ENCODE measurements at places on chromosomes 12 and 14.

GRCh38 chr12:86256163-86256562 lies at the start of gene MGAT4C:
Gene MGAT4C (minus strand): TSS chr12:86256391.
- DNase-seq = no peak

- DNase-seq = no peak
These were observed 7.2 kb upstream of the FNTB start for GRCh38 chr14:64979336-64980074.

- DNase-seq = no peak
These were observed 63.6 kb downstream of the TTLL5 start for GRCh38 chr14:75724414-75725204.

- DNase-seq = no peak
These were observed 1607.1 kb upstream of the SEL1L start for GRCh38 chr14:83140756-83141155.

- no peak for DNase-seq
These were observed 30.1 kb upstream of the ABCC9 start for GRCh38 chr12:21971344-21971743.

DNA sequence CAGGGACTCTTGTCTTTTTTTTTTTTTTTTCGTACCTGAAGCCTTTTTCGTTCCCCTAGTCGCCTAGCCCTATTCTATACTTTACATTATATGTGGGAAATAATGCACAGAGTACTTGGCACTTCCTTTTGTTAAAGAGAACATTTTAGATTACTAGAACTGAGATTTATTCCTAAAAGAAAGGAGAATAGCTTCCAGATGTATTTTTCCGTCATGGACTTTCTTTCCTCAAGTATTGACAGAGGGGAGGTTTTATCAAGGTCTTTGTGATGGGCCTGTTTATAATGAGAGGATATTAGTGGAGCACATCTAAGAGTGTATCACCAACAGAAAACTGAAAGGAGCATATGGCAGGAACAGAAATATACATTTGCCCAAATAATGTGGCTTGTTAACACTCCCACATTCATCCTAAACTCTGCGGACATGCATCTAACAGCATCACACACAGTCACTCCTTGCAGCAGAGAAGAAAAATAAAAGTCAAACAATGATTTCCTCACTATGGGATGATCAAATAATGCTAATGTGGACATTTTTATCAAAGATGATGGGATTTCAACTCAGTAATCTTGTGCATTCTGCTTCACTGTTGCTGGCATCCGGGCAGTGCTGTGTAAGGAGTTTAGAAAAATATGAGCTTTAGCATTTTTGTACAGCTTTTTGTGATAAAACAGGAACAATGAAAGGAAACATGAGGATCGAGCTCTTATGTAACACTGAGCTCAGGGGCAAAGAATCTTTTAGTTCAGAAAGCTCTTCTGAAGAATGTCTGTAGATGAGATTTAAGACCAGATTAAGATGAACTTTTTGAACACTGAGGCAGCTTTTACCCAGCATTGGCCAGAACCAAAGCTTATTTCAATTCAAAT lies 183.1 kb downstream of the EGLN3 start:
- DNase-seq = no peak

GRCh38 chr12:80226576-80226975 lies 127.2 kb downstream of the OTOGL start:
- no peak for DNase-seq
